ENCODE measurements at places on chromosomes 7 and 10. TPM values are rescaled to one million over a fixed set of nuclear protein-coding genes. Genes with fewer than 3 reads are reported as not detected.

ZC3HAV1L gene
- 25.7 TPM for total RNA-seq

HIP1 gene
- total RNA-seq, result 45.1 TPM

AMZ1 gene
- total RNA-seq, result not detected

SFRP5 gene
- not detected for total RNA-seq

POLR2J3 gene
- 63.1 TPM for total RNA-seq

AGAP3 gene
- total RNA-seq, result 173 TPM

FAM25G gene
- not detected for total RNA-seq

SPDYE6 gene
- total RNA-seq, result not detected

GRCh38 chr10:35949811-35950211, 307.7 kb upstream of the FZD8 start:
- DNase-seq, result no peak

DNA sequence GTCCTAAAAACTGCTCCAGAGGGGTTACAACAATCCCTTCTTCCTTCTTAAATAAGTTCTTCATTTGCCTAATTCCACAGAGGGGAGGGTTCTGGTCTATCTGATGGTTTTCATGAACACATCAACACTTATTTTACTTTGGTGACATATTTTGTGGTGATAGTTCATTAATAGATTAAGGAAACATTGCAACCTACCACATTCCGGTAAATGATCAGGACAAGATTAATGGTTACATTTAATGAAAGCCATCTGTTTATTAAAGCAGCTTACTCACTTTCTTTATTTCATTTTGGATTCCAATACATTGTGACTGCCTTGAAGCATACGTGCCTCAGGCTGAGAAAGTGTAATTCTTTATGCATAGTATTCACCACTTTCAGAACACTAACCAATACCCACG, 101.0 kb downstream of the SKIDA1 start:
- DNase-seq, result no peak

GRCh38 chr7:149718730-149719049, 54.7 kb downstream of the ZNF467 start:
- no peak for DNase-seq

DNA sequence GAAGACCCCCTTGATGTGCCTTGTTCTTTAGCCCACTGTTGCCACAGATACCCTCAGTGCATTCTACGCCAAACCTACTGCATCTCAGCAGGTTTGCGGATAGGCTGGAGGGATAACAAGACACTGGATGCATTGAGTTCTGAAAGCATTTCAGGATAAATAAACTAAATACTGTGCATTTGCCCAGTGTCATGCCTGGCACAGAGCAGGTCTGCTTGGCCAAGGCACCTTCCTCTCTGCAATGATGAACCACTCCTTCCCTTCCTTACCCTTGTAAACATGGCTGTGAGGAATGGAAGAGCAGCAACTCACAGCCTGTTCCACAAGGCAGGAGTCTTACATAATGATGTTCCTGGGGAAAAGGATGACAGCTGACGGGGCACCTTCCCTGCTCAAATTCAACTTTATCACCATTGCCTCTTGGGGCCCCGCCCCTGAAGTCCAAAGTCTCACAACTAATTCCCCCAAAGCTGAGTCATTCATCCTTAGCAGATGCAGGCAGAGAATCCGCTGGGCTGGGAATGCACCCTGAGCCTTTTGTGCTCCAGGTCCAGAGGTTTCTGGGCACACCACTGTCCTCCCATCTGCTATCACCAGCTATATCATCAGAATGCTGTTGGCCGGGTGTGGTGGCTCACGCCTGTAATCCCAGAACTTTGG, 11.6 kb downstream of the DDX56 start:
- DNase-seq, result no peak

- no peak for DNase-seq
These were observed 3.0 kb downstream of the DOCK1 start for GRCh38 chr10:126908225-126908624.

GRCh38 chr7:105112440-105113418, 98.7 kb downstream of the KMT2E start:
- DNase-seq, result no peak

- no peak for DNase-seq
These were observed 69.8 kb downstream of the EGFR start for GRCh38 chr7:55088620-55089019.

DNA sequence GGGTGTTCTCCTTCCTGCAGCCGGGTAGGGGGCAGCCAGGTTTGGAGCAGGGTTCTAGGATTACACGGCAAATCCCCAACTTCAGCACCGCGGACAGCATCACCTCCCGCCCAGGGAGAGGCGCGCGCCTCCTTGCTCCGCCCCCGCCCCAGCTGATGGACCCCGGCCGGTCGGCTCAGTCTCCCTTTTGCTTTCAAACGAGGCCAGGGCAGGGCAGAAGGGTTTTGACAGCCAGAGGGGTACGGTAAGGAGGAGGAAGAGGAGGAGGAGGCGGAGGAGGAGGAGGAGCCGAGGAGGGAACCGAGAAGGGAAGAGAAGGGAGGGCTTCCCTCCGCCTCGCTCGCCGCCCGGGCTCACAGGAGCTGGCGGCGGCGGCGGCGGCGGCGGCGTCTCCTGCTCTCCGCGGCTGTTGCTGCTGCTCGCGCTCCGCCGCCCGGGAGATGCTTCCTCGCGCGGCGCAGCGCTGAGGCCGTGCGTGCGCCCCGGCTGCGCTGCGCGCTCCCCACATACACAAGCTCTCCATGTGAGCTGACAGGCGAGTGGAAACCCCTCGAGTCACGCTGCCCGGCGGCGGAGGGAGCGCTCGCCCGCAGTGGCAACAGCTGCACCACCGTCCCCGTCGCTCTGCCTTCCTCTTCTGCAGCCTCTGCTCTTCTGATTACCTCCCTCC, 615 bp upstream of the CNTNAP2 start:
- DNase-seq, result peak; percentile 1

DNA sequence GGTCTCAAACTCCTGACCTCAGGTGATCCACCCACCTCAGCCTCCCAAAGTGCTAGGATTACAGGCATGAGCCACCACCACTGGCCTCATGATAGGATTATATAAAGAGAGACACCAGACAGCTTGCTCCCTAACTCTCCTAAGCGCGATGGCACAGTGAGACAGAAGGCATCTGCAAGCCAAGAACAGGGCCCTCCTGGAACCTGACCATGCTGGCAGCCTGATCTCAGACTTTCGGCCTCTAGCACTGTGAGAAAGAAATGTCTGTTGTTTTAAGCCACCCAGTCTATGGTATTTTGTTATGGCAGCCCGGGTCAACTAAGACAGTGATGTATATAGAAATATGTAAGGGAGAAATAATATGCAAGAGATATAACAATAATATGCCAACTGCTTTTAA, 51.2 kb downstream of the SRPK2 start:
- no peak for DNase-seq

- no peak for DNase-seq
These were observed 194.3 kb downstream of the PTEN start for GRCh38 chr10:88057720-88058119.

- peak; percentile 19 for DNase-seq
These were observed 5.7 kb upstream of the PIP start for GRCh38 chr7:143126146-143126545.

DNA sequence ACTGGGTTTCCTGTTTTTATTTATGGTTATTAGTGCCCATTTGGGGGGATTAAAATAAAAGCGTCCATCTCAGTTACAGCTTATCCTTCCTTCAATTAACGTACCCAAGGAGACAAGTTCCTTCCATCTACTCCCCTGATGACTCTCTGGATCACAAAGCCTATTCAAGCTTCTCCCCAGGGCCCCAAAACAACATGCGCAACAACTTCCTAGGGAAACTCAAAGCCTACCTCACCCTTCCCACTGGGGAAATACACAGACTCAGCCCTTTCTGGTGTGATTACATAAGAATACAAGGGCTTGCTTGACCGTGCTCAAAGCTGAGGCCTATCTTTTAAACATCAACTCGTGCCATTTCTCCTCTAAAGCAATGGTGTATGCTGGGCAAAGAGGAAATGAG, 112.4 kb downstream of the CDK6 start:
- peak; percentile 55 for DNase-seq

GRCh38 chr7:137992550-137993394, 9.1 kb downstream of the CREB3L2 start:
- peak; percentile 95 for DNase-seq

GRCh38 chr7:24877790-24878311, 102.1 kb downstream of the OSBPL3 start:
- DNase-seq, result no peak

DNA sequence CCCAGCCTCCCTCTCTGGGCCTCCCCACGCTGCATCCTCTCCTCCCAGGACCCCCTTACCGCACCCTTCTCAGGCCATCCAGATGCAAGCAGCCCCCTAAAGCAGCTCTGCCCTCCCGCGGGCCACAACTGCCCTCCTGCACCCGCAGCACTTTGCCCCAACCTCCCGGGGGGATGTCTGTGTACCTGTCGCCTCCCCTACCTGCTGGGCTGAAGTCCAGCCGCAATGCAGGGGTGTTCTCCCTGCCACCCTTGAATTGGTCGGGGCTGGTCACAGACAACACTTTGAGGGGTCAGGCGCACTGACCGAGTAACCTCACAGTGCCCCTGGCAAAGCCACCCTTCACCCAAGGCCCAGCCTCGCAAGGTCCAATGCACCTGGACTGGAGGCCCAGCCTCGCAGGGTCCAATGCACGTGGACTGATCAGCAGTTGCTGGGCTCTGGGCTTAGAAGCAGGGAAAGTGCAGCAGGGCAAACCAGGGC, 8.3 kb upstream of the CALML5 start:
- DNase-seq, result no peak

- DNase-seq, result peak; percentile 21
These were observed at the start of gene CARD11 for GRCh38 chr7:3043544-3044371. Gene CARD11 (minus strand): TSS chr7:3043867. CDS start chr7:2958506, 85,361 bp downstream.

- no peak for DNase-seq
These were observed 31.4 kb upstream of the FRMD4A start for GRCh38 chr10:14362104-14362503.

DNA sequence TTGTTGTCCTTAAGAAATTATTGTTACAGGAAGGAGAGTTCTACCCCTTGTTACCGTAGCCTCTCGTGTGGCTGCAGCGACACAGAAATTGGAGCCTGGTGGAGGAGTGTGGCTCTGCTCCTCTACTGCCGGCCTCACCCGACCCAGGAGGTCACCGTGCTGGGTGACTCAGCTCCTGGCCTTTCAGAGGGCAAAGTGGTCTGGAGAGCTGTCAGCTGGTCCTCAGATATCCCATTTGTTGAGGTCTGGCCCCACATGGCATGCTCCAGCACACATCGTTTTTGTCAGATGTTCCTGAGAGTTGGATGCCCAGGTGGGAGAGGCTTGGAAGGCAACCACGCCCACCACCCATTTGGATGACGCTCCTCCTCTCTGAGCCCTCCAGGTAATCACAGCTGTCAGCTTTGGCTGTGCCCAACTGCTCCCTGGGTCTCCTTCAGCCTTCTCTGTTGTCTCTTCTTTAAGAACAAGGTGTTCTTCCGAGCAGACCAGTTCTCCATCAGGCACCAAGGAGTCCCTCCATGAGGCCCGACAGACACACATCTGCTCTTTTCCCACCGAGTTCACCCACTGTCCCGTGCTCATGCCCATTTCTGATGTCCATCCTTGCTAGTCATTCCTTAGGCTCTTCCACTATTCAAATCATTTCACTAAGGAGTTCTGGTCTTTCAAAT, 80.3 kb downstream of the RAMP3 start:
- DNase-seq, result no peak

Measured in endothelial cell of umbilical vein (primary cell).